ENCODE measurements at places on chromosomes 7 and 10. TPM values are rescaled to one million over a fixed set of nuclear protein-coding genes. Genes with fewer than 3 reads are reported as not detected.

ORAI2 gene
- 6.0 TPM for total RNA-seq

ST8SIA6 gene
- not detected for total RNA-seq

ZNF248 gene
- total RNA-seq, result 12.8 TPM

AKR1D1 gene
- total RNA-seq, result 37.0 TPM

GNGT1 gene
- not detected for total RNA-seq

SPDYE2B gene
- not detected for total RNA-seq

All from HepG2 (cell line).